ENCODE measurements at places on chromosomes 4 and X. TPM values are rescaled to one million over a fixed set of nuclear protein-coding genes. Genes with fewer than 3 reads are reported as not detected.

CFAP47 gene
- total RNA-seq: 0.07 TPM

TMSB15A gene
- total RNA-seq: not detected

CABS1 gene
- total RNA-seq: not detected

XK gene
- total RNA-seq: 0.93 TPM

LYAR gene
- total RNA-seq: 24.1 TPM

RADX gene
- total RNA-seq: 2.7 TPM

GDPD2 gene
- 1.0 TPM for total RNA-seq

ACE2 gene
- 0.34 TPM for total RNA-seq

GPC3 gene
- 1.9 TPM for total RNA-seq

NUDT10 gene
- 0.34 TPM for total RNA-seq

ARMCX4 gene
- 0.34 TPM for total RNA-seq

MXRA5 gene
- 0.34 TPM for total RNA-seq

DTHD1 gene
- total RNA-seq: 0.36 TPM

CSAG1 gene
- total RNA-seq: not detected

TACR3 gene
- not detected for total RNA-seq

ADGRG4 gene
- not detected for total RNA-seq

TRIM61 gene
- total RNA-seq: 0.64 TPM

JAKMIP1 gene
- not detected for total RNA-seq

PCDH11X gene
- not detected for total RNA-seq

RPS6KA6 gene
- total RNA-seq: 8.5 TPM

ZNF595 gene
- total RNA-seq: 4.8 TPM

RRH gene
- 0.07 TPM for total RNA-seq

ARHGAP6 gene
- not detected for total RNA-seq

WWC2 gene
- 8.9 TPM for total RNA-seq

CRMP1 gene
- total RNA-seq: under 0.01 TPM

PPBP gene
- total RNA-seq: not detected

PAGE1 gene
- not detected for total RNA-seq

PCDH19 gene
- total RNA-seq: 0.21 TPM

DCAF8L1 gene
- not detected for total RNA-seq

CNGA1 gene
- 1.4 TPM for total RNA-seq

GLOD5 gene
- not detected for total RNA-seq

SPANXN4 gene
- not detected for total RNA-seq

SLIT2 gene
- 0.43 TPM for total RNA-seq

AVPR2 gene
- total RNA-seq: not detected

SLC49A3 gene
- total RNA-seq: 0.34 TPM

ZNF630 gene
- total RNA-seq: 3.6 TPM

PLXNB3 gene
- 28.8 TPM for total RNA-seq

TAF7L gene
- under 0.01 TPM for total RNA-seq

PAK3 gene
- under 0.01 TPM for total RNA-seq

TBC1D8B gene
- total RNA-seq: 5.9 TPM
